ENCODE measurements at places on chromosomes 3 and 15.

GRCh38 chr3:4818986-4819693 is 160.1 kb upstream of the BHLHE40 start:
- no peak for DNase-seq

- DNase-seq, result no peak
These were observed 678 bp upstream of the TFG start for GRCh38 chr3:100708644-100708988.

DNA sequence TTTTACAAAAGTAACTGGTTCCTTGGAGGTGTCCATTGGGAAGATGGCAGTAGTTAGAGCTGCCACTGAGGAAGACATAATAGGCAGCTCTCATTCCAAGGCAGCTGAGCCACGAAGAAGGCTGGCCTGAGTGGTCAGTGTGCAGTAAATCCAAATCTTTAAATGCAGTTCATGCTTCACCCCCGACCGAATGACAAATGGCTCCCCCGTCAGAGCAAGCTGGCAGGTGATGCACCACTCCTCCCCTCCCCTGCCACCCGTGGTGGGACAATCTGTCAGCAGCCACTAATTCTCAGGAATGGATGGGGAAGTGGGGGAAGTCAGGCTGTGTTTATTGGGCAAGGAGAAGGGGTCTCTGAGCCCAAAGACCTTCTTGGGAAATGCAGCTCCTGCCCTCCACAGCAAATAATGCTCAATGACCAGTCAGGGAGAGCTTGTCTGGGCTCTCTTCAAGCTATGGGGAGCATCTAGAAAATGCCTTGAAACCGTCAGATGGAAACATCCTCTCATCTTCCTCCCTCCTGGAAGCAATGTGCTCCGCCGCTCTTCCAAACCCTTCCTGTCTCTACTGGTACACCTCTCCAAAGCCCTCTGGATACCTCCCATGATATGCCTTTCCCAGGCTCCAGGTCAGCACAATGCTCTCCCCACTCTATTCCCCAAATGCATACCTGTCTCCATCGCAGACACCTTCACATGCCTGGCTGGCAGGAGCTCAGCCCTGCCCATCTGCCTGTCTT is 65.4 kb downstream of the LIPC start:
- no peak for DNase-seq

DNA sequence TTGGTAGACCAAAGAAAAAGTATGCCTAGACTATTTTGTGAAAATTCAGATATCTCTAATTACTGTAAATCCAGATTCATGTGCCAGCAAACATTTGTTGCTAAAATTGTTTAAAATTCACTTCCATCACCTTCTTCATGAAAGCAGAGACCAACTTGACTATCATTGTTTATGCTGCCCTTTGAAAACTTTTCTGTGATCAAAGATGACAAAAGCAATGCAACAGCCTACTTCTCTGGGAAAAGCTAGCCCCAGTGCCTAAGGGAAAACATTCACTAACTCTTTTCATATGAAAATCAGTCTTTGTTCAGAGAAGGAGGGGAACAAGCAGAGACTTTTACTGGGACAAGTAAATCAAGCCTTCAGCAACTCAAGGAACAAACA is 178.0 kb upstream of the P2RY1 start:
- no peak for DNase-seq

- no peak for DNase-seq
These were observed 587.4 kb upstream of the KCNMB2 start for GRCh38 chr3:177948716-177949425.

- DNase-seq, result no peak
These were observed 21.7 kb downstream of the SLMAP start for GRCh38 chr3:57777774-57778173.

DNA sequence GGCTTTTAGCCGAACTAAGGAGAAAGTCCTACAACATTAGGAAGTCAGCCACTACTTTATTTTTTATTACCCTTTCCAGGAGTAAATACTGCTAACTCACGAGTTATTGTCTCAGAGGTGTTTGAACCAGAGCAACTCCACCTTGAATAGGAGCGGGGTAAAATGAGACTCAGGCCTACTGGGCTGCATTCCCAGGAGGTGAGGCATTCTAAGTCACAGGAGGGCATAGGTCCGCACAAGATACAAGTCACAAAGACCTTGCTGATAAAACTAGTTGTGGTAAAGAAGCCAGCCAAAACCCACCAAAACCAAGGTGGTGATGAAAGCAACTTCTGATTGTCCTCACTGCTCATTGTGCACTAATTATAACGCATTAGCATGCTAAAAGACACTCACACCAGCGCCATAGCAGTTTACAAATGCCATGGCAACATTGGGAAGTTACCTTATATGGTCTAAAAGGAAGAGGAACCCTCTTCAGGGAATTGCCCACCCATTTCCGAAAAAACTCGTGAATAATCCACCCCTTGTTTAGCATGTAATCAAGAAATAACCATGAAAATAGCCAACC is 555.9 kb downstream of the IGSF11 start:
- no peak for DNase-seq

DNA sequence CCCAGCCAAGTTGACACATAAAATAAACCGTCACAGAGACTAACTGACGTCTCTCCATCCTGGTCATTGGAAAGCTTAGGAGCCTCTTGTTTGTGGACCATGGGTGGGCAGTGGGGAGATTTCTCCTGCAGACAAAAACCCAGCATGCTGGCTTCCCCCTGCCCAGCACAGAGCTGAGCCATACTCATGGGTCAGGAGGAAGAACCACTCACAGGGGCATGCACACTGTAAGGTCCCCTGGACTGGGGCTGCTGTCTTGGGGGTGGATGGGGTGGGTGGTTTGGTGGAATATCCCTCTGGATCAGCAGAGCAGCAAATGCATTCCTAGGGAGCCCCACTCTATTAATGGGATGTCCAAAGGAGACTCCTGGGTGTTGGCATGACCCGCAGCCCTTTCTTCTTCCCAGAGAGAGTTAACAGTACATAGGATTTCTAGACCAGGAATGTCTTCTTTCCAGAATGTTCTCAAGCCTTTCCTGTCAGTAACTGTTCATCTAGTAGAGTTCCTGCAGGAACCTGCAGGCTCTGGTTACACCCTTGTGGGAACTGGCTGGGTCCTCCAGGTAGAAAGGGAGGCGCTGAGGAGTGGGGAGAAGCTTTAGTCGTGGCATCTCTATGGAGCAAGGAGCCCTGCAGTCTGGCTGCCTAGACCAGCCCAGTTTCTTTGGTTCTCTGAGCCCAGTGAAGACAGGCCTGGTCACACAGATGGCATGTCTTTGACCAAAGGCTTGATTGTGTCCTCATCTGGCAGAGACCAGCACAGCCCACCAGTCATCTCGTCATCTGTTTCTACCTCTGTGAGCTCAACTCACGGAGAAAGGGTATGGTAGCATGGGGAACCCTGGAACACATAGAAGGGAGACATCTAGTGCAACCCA is 73.4 kb upstream of the PRR23C start:
- no peak for DNase-seq

- peak; percentile 69 for DNase-seq
These were observed 10.5 kb upstream of the EIF4A2 start for GRCh38 chr3:186772701-186773417.

DNA sequence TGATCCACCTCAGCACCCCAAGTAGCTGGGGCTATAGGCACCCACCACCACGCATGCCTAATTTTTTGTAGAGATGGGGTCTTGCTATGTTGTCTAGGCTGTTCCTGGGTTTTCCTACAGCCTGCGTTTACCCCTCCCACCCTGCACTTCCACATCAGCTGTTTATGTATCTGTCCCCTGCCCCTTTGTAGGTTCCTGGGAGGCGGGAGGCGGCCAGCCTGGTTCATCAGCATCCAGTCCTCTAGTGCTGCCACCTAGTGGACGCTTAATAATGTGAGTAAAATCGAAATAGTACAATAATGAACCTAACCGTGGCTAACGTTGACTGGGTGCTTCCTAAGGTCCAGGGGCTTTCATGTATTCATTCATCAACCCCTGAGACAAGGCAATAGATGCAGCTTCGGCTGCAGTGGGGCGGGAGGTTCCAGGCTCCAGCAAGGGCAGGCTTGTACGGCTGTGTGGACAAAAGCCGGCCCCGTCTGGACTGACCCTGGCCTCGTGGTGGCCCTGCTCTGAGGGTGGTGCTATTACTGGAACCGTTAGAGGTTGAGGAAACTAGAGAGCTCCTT is 1.2 kb upstream of the LCTL start:
- DNase-seq, result peak; percentile 78

DNA sequence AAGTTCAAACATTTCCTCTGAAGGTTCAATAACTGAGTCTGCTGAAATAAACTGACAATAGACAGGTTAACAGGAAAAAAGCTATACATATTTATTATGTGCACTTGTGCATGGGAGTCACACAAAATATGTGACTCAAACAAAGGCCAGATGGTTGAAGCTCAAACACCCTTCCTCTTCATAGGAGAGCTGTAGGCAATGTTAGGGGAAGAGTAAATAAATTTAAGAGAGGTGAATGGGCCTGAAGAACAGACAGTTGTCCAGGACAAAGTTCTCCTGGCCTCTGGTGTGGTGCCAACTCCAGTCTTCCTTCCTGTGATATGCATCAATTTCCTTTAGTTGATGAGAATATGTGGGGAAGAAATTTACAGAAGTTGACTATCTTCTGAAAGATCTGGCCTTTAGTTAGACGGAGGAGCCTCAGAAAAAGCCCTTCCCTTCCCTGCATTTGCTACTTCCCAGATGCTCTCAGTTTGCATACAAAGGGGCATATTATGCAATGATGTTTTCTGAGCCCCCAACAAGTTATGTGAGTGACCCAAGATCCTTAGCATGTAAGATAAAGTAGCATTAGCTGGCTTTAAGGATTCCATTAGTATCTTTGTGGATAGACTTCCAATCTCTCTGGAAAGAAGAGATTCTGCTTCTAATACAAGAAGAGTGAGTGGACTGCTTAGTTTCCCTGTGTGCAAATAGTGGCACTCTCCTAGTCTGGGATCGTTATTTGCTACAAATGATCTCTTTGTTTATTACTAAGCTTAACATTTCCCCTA is 96.4 kb upstream of the IGSF10 start:
- no peak for DNase-seq

Measured in AG08396 (cell line).